ENCODE measurements at places on chromosomes 6 and 20. TPM values are rescaled to one million over a fixed set of nuclear protein-coding genes. Genes with fewer than 3 reads are reported as not detected.

GRCh38 chr6:28005975-28006374 lies 48.9 kb downstream of the OR2B6 start:
- no peak for DNase-seq

DNA sequence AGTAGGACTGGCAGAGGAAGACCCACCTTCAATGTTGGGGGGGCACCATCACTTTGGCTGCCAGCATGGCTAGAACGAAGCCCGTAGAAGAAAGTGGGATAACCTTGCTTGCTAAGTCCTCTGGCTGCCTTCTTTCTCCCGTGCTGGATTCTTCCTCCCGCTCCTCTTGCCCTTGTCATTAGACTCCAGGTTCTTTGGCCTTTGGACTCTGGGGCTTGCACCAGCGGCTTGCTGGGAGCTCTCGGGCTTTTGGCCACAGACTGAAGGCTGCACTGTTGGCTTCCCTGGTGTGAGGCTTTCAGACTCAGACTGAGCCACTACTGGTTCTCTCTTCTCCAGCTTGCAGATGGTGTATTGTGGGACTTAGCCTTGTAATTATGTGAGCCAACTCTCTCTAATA lies 28.2 kb downstream of the GSTA2 start:
- DNase-seq, result no peak

GRCh38 chr20:43096126-43096930 lies 93.4 kb downstream of the PTPRT start:
- DNase-seq, result no peak

DNA sequence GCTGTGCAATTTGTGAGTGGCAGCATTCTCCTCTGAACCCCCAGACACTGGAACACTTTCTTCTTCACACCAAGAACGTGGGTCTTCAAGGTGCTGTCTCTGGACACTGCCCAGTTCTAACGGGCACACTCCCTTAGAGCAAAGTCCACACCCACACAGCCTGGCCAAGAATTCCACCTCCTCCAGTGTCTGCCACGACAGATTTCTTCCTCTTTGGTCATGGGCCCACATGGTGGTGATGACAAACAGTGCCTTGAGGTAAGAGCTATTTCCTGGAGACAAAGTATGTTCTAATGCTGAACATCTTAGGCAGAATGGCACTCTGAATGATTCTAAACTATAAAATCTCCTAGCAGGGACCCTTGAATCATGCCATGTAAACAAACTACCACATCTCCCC lies 25.5 kb upstream of the SSTR4 start:
- DNase-seq, result no peak

Gene NHSL1
- 0.44 TPM for total RNA-seq

Gene ZNF322
- total RNA-seq, result 13.6 TPM

Gene IRAK1BP1
- total RNA-seq, result 3.1 TPM

Gene LGSN
- 0.17 TPM for total RNA-seq

DNA sequence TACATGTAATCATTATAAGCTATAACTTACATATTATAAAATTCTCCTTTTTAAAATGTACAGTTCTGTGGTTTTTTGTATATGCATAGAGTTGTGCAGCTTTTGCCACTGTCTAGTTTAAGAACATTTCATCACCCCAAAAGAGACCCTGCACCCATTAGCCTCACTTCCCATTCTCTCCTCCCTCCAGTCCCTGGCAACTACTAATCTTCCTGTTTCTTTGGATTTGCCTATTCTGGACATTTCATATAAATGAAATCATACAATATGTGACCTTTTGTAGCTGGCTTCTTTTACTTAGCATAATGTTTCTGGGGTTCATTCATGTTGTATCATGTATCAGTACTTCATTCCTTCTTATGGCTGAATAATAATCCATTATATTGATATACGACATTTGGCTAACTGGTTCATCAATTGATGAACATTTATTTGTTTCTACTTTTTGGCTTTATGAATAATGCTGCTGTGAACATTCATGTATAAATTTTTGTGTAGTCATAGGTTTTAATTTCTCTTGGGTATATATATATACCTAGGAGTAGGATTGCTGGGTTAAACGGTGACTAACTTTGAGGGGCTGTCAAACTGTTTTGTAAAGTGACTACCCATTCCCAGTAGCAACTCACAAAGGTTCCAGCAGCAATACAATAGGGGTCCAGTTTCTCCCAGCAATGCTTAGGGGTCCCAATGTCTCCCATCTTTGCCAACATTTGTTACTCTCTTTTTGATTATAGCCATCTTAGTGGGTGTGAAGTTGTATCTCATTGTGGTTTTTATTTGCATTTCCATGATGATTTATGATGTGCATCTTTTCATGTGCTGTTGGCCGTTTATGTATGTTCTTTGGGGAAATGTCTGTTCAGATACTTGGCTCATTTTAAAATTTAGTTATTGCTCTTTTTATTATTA lies 10.7 kb downstream of the PTPRA start:
- no peak for DNase-seq

DNA sequence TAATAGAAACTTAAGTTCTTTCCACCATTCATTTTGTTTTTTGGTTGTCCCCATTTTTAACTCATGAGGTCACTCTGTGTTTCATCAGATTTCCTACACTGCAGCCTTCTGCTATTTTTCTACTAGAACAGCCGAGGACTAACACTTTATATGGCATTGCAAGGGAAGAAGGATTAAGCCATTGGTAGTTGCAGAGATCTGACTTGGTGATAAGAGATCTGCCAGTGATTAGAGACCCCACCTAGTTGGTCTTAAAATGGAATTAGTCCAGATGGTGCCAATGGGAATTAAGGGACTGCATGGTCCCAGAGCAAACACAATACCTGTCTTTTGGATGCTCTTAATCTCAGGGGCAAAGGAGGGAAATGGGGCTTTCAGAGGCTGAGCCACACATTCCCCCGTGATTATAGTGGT lies 125.5 kb upstream of the TMEM170B start:
- DNase-seq, result no peak

- no peak for DNase-seq
Observed at GRCh38 chr20:13784271-13784892, 337 bp downstream of the ESF1 start.

DNA sequence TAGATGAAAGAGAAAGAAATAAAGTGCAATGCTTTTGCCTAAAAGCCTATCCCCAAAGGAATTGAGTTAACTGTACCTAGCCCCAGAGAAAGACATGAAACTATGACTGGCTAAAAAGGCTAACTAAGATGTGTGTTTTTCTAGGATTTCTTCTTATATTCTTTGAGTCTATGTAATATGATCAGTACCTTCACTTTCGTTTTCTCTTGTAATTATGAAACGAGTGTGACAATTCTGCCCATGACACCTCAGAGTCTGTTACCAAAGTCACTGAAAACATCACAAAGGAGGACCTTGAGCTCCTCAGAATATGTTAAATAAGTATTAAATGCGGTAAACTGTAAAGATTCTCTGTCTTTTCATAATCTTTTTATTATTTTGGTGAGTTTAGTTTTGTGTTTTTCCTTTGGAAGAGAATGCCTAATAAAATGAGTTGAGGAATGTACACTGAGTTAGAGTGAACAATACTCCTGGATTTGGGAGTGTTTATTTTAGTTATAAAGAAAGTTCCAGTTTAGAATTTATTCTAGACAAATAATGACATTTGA lies 141.3 kb downstream of the FUT9 start:
- no peak for DNase-seq

DNA sequence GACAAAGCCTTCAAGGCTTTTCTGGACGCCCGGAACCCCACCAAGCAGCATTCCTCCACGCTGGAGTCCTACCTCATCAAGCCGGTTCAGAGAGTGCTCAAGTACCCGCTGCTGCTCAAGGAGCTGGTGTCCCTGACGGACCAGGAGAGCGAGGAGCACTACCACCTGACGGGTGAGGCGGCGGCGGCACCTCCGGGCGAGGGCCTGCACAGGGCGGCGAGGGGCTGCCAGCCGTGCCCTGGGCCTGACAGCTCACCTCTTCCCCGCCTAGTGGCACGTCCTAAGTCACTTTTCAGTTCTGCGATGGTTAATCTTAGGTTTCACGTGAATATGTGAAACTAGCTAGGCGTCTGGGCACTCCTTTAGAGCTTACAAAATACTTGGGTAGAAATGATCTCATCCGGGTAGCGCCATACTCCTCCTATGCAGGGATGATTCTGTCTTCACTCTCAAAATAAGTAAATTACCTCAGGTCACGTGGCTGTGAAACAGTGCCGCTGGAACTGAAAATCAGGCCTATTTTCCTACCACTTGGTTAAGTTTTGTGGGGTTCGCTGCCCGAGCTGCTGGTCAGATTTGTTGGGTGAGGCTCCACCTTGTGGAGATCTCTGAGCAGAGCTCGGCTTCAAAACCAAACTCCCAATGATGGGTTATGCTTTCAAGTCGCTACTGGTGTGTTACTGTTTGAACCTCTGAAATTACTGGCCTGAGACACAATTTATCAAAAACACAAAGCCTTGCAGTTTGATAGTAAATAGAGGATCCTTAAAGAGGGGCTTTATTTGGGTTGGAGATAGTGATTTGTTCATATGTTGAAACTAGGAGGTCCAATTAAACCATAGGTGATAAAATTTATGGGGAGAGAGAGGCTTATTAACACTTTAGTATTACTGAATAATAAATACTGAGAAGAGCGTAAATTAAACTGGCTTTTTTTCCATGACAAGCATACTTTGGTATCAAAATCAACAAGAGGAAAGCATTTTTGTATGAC lies 15.5 kb upstream of the CLDN20 start:
- no peak for DNase-seq

Gene SPEF1
- total RNA-seq, result not detected

DNA sequence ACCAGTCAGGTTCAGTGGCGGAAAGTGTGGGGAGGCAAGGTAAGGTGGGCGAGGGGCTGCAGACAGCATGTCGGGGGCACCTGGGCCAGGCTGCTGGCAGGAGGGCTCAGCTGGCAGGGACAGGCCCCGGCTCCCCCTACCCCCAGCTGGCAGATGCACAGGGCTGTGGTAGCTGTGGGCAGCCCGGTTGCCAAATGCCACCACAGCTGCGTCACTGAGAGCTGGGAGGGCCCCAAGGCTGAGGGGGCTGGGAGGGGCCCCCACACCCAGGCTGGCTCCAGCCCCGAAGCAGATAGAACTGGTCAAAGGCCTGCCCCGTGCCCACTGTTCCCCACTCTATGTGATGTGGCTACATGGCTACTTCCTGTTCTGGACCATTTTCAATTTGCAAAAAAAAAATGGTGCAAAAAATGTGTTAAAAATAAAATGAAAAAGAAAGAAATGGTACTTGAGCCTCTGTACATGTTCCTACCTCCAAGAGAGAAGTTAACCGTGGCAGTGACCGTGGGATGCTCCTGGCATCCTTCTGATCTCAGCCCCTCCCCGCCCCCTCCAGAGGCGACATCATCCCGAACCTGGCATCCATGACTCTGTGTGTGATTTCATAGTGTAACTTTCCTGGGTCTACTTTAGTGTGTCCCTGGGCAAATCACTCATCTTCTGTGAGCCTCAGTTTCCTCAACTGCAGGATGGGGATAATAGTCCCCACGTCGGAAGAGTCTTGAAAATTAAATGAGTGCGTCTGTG lies 64.4 kb downstream of the UBE2V1 start:
- DNase-seq, result peak; percentile 54

Gene ASIP
- not detected for total RNA-seq

Gene NKAIN4
- total RNA-seq, result not detected

DNA sequence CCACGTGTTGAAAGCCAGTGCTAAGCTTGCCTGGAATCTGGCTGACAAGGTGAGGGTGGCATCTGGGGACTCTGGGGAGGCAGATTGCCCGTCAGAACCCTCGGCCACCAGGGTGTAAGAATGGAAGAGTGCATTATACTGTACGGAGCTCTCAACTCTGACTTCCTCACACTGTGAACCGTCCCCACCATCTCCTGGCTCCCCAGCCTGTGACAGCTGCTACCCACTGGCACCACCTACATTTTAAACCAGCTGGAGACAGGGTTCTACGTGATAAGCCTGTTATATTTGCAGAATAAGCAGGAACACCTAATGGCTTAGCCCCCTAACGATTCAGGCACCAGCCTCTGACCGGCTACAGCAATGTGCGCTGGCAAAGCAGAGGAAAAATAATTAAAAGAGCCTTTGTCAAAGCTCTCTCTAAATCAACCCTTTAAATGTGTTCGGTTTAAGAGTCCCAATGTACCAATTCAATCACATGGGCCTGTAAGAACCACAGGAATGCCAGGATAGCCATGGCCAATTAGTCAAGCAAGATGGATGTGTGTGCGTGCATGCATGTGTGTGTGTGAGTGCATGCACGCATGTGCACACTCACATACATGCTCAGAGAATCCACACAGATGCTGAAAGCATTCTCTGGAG lies 89.1 kb upstream of the TAB2 start:
- no peak for DNase-seq

DNA sequence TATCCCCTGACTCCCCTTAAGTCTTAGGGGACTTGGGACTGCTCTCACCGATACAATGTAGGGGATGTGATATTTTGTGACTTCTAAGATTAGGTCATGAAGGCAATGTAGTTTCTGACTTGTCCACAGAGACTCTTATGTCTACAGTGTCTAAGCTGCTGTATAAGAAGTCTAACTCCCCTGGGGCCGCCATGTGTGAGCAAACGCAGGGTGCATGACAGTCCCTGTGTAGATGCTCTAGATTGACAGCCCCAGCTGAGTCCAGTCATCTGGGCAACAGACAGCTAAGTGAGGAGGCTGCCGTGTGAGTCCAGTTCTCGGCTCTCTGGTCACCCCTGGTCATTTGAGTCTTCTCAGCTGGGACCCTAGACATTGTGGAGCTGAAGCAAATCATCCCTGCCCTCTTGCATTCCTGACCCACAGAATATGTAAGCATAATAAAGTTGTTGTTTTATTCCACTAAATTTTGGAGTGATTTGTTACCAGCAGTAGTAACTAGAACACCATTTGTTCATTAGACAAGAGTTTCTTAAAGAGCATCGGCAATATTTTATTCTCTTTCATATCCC lies 743.3 kb upstream of the CHD6 start:
- DNase-seq, result no peak
